Tongue (tissue), 3 donors: ENCODE measurements at places on chromosomes 1 and 21.

- DNase-seq: no peak
These were observed 118.1 kb downstream of the NGF start for GRCh38 chr1:115219927-115220326.

DNA sequence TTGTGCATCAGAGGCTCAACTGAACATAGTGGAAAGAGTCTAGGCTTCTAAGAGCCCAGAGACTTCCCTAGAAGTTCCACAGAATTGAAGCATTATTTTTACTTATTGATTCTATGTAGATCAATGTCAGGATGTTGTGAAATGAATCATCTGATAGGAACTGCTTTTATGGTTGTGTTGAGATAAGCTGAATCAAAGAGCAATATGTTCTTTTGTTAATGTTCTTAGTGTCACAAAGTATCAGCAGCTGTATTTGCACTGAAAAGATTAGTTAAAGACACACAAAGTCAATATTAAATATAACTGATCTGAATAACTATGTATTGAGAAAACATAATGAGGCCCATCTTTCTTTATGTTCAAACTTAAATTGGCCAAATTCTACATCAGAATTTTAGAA lies 430.7 kb upstream of the ZRANB2 start:
- no peak for DNase-seq

DNA sequence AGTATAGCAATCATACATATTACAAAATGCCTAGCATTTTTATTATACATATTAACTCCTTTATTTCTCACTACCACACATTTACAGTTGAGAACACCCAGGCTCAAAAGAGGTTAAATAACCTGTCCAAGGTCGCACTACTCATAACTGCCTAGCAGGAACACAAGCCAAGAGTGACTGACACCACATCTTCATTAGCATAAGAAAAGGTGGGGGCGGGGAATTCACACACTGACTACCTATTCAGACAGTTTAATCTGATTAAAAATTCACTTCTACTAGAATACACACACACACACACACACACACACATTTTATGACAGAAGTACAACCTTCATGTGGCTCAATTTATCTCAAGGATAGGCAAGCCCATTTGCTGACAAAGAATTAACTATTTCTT lies 77.8 kb upstream of the CACHD1 start:
- DNase-seq: no peak

- DNase-seq: no peak
These were observed 107.3 kb upstream of the HNRNPU start for GRCh38 chr1:244971552-244972216.
